ENCODE measurements at places on chromosomes 12 and 14.

- H3K27me3 ChIP-seq = no peaks in the 10 kb centered on the region
- no peak overlapping the region for H3K27ac ChIP-seq
- H3K4me1 ChIP-seq = no peaks in the 10 kb centered on the region
- no peak overlapping the region for H3K4me3 ChIP-seq
Measured at GRCh38 chr12:99024870-99025269, 379.8 kb downstream of the APAF1 start.

DNA sequence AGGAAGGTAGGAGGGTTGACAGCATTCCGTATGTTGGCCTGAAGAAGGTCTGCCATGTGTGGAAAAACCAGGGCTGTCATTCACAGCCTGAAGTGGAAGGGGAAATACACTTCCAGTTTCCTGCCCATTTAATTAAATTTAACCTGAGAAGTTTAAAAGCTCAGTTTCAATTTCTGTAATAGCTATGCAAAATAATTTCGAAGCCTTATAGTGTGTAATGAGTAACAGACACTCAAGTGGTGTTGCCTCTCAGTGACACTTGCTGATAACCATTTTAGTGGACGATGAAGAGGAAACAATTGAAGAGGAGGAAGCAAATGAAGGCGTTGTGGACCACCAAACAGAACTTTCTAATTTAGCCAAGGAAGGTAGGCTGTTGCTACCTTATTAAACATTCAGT lies 44.8 kb downstream of the EP400 start:
- DNase-seq = no peak
- peaks cover 3% of the 10 kb centered on the region for H3K4me1 ChIP-seq
- H3K36me3 ChIP-seq = peaks cover 45% of the 10 kb centered on the region

DNA sequence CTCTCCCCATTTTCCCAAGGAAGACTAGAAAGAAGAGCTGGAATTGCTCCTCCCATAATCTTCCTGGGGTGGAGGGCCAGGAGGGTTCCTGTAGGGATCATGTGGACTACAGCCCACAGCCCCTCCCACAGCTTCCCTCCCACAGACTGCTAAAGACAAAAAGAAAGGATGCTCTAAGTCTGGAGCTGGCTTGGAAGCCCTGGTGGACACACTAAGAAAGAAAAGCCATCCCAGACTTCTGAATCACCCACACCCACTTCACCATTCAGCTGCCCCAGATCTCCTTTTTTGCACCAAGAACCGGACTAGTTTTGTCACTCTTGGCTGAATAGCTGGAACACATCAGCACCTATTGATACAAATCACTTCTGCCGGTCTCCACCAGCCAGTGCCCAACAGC lies 56.8 kb upstream of the PLXNC1 start:
- no peak overlapping the region for H3K27ac ChIP-seq
- H3K36me3 ChIP-seq = no peaks in the 10 kb centered on the region

GRCh38 chr12:117111821-117112595 lies 12.8 kb upstream of the TESC start:
- H3K4me1 ChIP-seq = peaks cover 8% of the 10 kb centered on the region
- H3K4me3 ChIP-seq = no peak overlapping the region
- no peaks in the 10 kb centered on the region for H3K36me3 ChIP-seq

GRCh38 chr12:126663304-126664094 lies 1598.3 kb downstream of the AACS start:
- no peak overlapping the region for H3K4me3 ChIP-seq
- no peaks in the 10 kb centered on the region for H3K4me1 ChIP-seq
- no peak for DNase-seq
- no peaks in the 10 kb centered on the region for H3K36me3 ChIP-seq
- H3K27me3 ChIP-seq = no peaks in the 10 kb centered on the region

GRCh38 chr14:101743701-101744100 lies 17.8 kb upstream of the PPP2R5C start:
- DNase-seq = no peak
- no peaks in the 10 kb centered on the region for H3K27me3 ChIP-seq
- no peak overlapping the region for H3K27ac ChIP-seq

DNA sequence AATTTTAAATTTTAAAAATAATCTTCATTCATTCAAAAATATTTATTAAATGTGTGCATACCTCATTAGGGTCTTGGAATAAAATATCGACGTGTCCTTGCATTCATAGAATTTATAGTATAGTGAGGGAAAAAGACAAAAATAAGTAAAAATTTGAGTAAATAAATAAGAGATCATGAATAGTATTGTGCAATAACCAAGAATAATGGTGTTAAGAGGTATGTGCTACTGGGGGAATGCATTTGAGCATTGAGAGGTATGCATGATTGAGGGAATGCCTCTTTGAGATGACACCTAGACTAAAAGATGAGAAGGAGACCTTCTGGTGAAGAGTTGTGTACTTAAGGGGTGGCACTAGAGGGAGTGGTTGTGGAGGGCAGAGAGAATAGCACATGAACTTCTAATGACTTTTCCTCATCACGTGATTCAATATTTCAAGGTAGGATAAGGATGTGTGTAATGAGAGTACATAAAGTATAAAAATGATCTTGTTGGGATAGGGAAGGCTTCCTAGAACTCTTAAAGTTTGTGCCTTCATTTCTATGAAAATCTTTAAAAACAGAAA lies 18.8 kb upstream of the CATSPERB start:
- no peak overlapping the region for H3K4me3 ChIP-seq
- H3K27me3 ChIP-seq = no peaks in the 10 kb centered on the region
- H3K27ac ChIP-seq = no peak overlapping the region
- H3K36me3 ChIP-seq = no peaks in the 10 kb centered on the region
- H3K4me1 ChIP-seq = peaks cover 3% of the 10 kb centered on the region

DNA sequence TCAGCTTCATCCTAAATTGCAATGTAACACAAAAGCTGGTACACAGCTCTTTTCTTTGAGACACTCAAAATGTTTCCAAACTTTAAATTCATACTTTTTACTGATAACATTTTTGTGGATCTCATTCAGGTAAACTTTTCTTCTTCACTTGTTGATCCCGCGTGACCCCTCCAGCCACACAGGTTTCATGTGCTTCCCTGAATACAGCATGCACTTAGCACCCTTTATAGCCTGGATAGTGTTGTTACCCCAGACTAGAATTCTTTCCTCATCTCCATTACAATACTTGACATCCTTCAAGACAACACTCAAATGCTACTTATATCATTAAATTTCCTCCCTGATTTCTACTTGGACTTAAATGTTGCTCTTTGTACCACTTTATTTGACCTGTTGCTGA lies 373.4 kb downstream of the RAD51B start:
- H3K4me1 ChIP-seq = no peaks in the 10 kb centered on the region
- no peaks in the 10 kb centered on the region for H3K27me3 ChIP-seq
- H3K36me3 ChIP-seq = no peaks in the 10 kb centered on the region
- H3K27ac ChIP-seq = no peak overlapping the region
- DNase-seq = no peak

DNA sequence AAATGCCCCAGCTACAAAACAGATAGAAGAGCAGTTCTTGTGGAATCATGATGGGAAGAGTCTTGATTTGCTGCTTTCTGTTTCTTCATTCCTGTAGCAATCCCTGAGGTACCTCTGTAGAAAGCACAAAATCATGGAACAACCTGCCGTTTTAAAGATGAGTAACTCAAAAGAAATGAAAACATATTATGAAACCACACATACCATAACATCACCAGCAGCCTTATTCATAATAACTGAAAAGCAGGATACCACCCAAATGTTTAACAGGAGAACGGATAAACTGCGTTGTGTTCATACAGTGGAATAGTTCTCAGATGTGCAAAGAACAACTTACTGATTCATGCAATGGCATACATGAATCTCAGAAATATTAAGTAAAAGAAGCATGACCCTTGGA lies 188.1 kb downstream of the RGS6 start:
- no peak for DNase-seq
- no peaks in the 10 kb centered on the region for H3K4me1 ChIP-seq
- no peaks in the 10 kb centered on the region for H3K36me3 ChIP-seq
- H3K4me3 ChIP-seq = no peak overlapping the region
- no peaks in the 10 kb centered on the region for H3K27me3 ChIP-seq

GRCh38 chr12:79689477-79690141 lies 1.2 kb downstream of the PAWR start:
- H3K27ac ChIP-seq = peak overlapping the region; percentile 86
- peak overlapping the region; percentile 95 for H3K4me3 ChIP-seq
- H3K36me3 ChIP-seq = no peaks in the 10 kb centered on the region
- no peak for DNase-seq
- H3K27me3 ChIP-seq = peaks cover 21% of the 10 kb centered on the region

- peaks cover 11% of the 10 kb centered on the region for H3K4me1 ChIP-seq
- DNase-seq = peak; percentile 24
- H3K27me3 ChIP-seq = no peaks in the 10 kb centered on the region
Measured at GRCh38 chr14:31205681-31206535, 1.7 kb downstream of the HECTD1 start.

DNA sequence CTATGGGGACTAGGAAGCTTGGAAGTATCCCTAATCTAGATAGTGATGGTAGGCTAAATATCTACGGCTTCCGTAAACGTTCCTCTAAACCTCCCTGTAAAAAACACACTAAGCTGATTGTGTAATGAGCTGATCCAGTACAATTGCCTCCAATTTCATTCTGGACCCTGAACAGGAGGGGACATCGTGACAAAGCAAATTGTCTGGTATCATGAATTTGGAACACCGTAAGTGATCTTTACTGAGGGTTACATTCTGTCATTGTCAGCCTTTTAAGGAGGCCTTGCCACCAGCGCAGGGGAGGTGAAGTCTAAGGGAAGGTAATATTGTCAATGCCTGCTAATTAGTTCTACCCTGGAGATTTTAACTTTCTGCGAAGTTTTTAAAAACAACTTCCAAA lies 487 bp upstream of the MGST1 start:
- H3K27me3 ChIP-seq = peaks cover 8% of the 10 kb centered on the region
- H3K4me1 ChIP-seq = peaks cover 14% of the 10 kb centered on the region
- no peak for DNase-seq
- H3K27ac ChIP-seq = peak overlapping the region; percentile 80
- peak overlapping the region; percentile 49 for H3K4me3 ChIP-seq
- no peaks in the 10 kb centered on the region for H3K36me3 ChIP-seq

- DNase-seq = no peak
- H3K27ac ChIP-seq = no peak overlapping the region
- peaks cover 3% of the 10 kb centered on the region for H3K4me1 ChIP-seq
- no peaks in the 10 kb centered on the region for H3K27me3 ChIP-seq
Measured at GRCh38 chr14:89455412-89455811, 38.4 kb upstream of the FOXN3 start.

- no peak for DNase-seq
- no peaks in the 10 kb centered on the region for H3K36me3 ChIP-seq
- H3K27ac ChIP-seq = no peak overlapping the region
- H3K4me1 ChIP-seq = no peaks in the 10 kb centered on the region
- H3K4me3 ChIP-seq = no peak overlapping the region
- peaks cover 3% of the 10 kb centered on the region for H3K27me3 ChIP-seq
Measured at GRCh38 chr14:56660677-56661389, 81.2 kb downstream of the TMEM260 start.

- peak; percentile 73 for DNase-seq
- no peaks in the 10 kb centered on the region for H3K27me3 ChIP-seq
Measured at GRCh38 chr14:90419200-90419599, 22.4 kb downstream of the CALM1 start.

GRCh38 chr14:33777681-33778080 lies 173.2 kb downstream of the EGLN3 start:
- no peak for DNase-seq
- no peaks in the 10 kb centered on the region for H3K4me1 ChIP-seq
- H3K4me3 ChIP-seq = no peak overlapping the region

GRCh38 chr12:93982771-93983315 lies 165.5 kb upstream of the PLXNC1 start:
- H3K4me3 ChIP-seq = no peak overlapping the region
- no peak for DNase-seq
- H3K27ac ChIP-seq = no peak overlapping the region
- no peaks in the 10 kb centered on the region for H3K27me3 ChIP-seq

GRCh38 chr12:127785986-127786590 lies 480.9 kb upstream of the TMEM132C start:
- H3K36me3 ChIP-seq = no peaks in the 10 kb centered on the region
- no peak overlapping the region for H3K27ac ChIP-seq
- DNase-seq = no peak

- H3K36me3 ChIP-seq = peaks cover 8% of the 10 kb centered on the region
- DNase-seq = no peak
- H3K27ac ChIP-seq = no peak overlapping the region
- H3K27me3 ChIP-seq = no peaks in the 10 kb centered on the region
- no peak overlapping the region for H3K4me3 ChIP-seq
Measured at GRCh38 chr14:50910495-50911420, 33.5 kb downstream of the PYGL start.

DNA sequence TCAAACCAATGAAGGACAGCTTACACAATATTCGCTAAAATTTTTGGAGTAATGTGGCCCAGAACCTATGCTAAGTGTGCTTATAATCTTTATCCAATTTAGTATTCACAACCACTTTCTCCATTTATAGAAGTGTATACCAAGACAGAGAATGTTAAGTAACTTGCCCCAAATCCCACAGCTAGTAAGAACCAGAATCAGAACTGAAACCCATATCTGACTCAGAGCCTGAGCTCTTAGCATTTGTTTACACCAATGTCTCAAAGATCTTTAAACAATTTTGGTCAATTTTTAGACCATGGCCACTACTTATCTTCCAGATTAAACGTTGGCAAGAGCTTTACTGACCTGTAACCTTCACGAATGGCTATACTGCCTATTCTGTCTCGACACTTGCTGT lies 53.0 kb downstream of the PAPLN start:
- no peaks in the 10 kb centered on the region for H3K4me1 ChIP-seq
- H3K27ac ChIP-seq = no peak overlapping the region
- peaks cover 15% of the 10 kb centered on the region for H3K36me3 ChIP-seq
- H3K4me3 ChIP-seq = no peak overlapping the region

DNA sequence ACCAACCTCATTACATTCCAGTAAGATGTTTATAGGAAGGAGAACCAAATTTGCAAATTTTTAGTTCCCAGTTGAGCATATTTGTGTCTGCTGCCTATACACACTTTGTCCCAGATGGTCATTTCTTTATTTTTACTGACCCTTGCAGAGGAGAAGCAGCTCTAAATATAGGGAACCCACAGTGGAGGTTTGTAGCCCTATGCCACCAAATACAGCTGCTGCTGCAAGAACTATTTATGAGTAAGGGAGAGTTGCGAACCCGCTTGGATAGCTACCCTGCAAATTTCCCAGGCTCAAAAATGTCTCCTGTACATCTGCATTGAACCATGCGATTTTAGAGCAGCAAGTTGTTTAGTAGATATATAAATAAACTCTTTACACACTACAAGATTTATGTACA lies 48.2 kb downstream of the NAV3 start:
- H3K36me3 ChIP-seq = no peaks in the 10 kb centered on the region
- H3K27ac ChIP-seq = no peak overlapping the region

DNA sequence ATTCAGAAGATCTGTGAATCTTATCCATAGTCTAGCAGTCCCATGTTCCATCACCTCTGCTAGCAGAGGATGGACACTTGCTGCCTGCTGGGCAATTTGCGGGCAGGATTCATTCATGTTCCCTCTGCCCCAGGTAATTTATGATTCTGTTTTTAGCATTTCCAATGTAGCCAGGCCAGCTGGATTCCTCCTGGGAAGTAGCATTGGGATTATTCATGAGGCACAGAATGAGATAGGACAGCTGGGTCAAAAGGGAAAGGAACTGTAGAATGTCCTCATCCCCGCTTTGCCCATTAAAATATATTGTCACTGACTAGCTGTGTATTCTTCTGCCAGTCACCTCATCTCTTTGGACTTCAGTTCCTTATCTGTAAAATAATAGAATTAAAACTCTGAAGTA lies 68.7 kb downstream of the SLC35F4 start:
- no peak for DNase-seq
- H3K36me3 ChIP-seq = no peaks in the 10 kb centered on the region
- H3K4me3 ChIP-seq = no peak overlapping the region

GRCh38 chr12:67434671-67435370 lies 165.7 kb downstream of the CAND1 start:
- no peaks in the 10 kb centered on the region for H3K36me3 ChIP-seq
- H3K4me1 ChIP-seq = no peaks in the 10 kb centered on the region
- no peak for DNase-seq
- H3K4me3 ChIP-seq = no peak overlapping the region
- no peak overlapping the region for H3K27ac ChIP-seq

GRCh38 chr12:115002434-115002833 lies 318.5 kb upstream of the TBX3 start:
- peaks cover 3% of the 10 kb centered on the region for H3K4me1 ChIP-seq
- H3K27me3 ChIP-seq = no peaks in the 10 kb centered on the region

Data from spinal cord (tissue), 10 donors.